ENCODE measurements at places on chromosomes 11 and 22. TPM values are rescaled to one million over a fixed set of nuclear protein-coding genes. Genes with fewer than 3 reads are reported as not detected.

FAM180B gene
- not detected for total RNA-seq

SLC16A8 gene
- total RNA-seq = not detected

CEP126 gene
- total RNA-seq = 0.58 TPM

ARL14EP gene
- 13.3 TPM for total RNA-seq

MRGPRE gene
- total RNA-seq = not detected

ARRB1 gene
- total RNA-seq = 224 TPM

SLC22A9 gene
- not detected for total RNA-seq

MOV10L1 gene
- 11.7 TPM for total RNA-seq

CREB3L1 gene
- total RNA-seq = 6.3 TPM

PLEKHB1 gene
- 0.58 TPM for total RNA-seq

PRR33 gene
- total RNA-seq = not detected

IL17REL gene
- total RNA-seq = not detected

CCDC89 gene
- 0.63 TPM for total RNA-seq

OR2AG1 gene
- not detected for total RNA-seq

FAM181B gene
- 0.05 TPM for total RNA-seq

OR8G1 gene
- total RNA-seq = not detected

ANKRD49 gene
- 6.0 TPM for total RNA-seq

C22orf31 gene
- total RNA-seq = not detected

DYNC2H1 gene
- 7.5 TPM for total RNA-seq

TRIM6 gene
- 1.5 TPM for total RNA-seq

SLCO2B1 gene
- total RNA-seq = 0.97 TPM

INPP5J gene
- total RNA-seq = 0.35 TPM

NCAM1 gene
- total RNA-seq = 1.8 TPM

KDM4E gene
- not detected for total RNA-seq

OR52I2 gene
- total RNA-seq = not detected

ALG8 gene
- 25.8 TPM for total RNA-seq

LRRC56 gene
- 0.53 TPM for total RNA-seq

TUBA8 gene
- 1.8 TPM for total RNA-seq

E2F8 gene
- 0.53 TPM for total RNA-seq

EFEMP2 gene
- 81.9 TPM for total RNA-seq

MRGPRD gene
- total RNA-seq = not detected

GRK3 gene
- total RNA-seq = 0.53 TPM

ACTN3 gene
- total RNA-seq = not detected

SLC37A2 gene
- 6.9 TPM for total RNA-seq
